ENCODE measurements at places on chromosomes 4 and X. TPM values are rescaled to one million over a fixed set of nuclear protein-coding genes. Genes with fewer than 3 reads are reported as not detected.

- DNase-seq = no peak
Measured at GRCh38 chr4:101954351-101954750, 163.8 kb downstream of the BANK1 start.

- no peak for DNase-seq
Measured at GRCh38 chrX:153868576-153869472, 17.1 kb downstream of the L1CAM start.

GRCh38 chr4:88908003-88908402 lies 149.0 kb downstream of the FAM13A start:
- no peak for DNase-seq

DNA sequence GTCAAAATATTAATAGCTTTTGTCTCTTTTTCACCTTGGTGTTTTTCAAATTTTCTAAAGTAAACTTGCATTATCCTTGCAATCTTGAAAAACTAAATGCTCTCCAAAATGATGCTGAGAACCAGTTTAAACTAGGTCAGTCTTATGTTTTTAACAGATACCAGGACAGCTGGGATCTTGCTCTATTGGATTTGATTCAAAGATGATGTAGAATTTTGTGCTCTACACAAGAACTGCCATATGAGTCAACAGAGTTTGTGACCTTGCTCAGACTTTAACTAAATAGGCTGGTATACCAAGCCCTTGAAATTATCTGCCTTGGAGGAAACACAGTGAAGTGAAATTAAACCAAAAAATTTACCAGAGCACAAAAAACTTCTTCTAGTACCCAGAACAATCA lies 991.1 kb downstream of the STPG2 start:
- DNase-seq = no peak

DNA sequence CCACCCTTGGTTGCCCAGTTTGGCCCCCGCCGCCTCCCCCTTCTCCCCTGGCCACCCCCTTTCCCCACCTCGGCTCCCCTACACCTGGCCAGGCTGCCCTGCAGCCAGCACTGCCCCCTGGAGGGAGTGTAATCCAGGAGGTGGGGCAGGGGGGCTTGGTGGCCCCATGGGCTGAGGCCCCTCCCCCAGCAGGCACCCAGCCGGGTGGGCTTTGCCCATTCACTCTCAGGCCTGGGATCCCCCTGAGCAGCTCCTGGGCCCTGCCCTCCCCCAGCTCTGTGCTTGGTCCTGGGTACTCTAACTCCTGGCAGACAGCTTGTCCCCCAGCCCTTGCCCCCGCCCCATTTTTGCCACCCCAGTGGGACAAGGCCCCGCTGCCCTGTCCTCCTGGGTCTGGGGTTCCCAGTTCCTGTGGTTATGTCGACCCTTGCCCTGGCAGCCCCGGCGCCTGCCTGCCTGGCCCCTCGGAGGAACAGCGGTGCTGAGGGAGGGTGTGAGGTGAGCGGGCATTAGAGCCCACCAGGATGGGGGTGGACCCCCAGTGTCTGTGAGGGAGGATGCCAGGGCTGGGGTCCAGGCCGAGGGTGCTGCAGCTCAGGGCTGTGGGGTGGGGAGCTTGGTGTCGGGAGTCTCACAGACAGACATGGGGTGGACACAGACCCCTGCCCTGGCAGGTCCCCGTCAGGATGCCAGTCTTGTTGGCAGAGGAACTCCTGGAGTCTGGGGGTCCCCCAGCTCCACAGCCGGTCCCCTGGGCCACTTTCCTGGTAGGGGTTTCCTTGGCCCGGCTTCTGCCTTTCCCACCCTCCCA lies 10.2 kb downstream of the NAT8L start:
- no peak for DNase-seq

The AKAP14 gene
- not detected for total RNA-seq

The USP17L15 gene
- total RNA-seq = not detected

The PPEF1 gene
- not detected for total RNA-seq
